ENCODE measurements at places on chromosomes 11 and 22.

DNA sequence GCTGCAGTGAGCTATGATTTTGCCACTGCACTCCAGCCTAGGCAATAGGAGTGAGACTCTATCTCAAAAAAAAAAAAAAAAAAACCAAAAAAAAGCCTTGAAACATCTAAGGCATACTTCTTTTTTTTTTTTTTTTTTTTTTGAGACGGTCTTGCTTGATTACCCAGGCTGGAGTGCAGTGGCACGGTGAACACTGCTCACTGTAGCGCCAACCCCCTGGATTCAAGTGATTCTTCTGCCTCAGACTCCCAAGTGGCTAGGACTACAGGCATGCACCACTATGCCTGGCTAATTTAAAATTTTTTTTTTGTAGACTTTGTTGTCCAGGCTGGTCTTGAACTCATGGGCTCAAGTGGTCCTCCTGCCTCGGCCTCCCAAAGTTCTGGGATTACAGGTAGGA lies 19.5 kb downstream of the ARFGAP3 start:
- no peak for DNase-seq

- DNase-seq, result no peak
Observed at GRCh38 chr11:38460429-38460828, 1862.4 kb upstream of the RAG2 start.

GRCh38 chr11:100956351-100956750 lies 173.3 kb downstream of the PGR start:
- DNase-seq, result no peak

DNA sequence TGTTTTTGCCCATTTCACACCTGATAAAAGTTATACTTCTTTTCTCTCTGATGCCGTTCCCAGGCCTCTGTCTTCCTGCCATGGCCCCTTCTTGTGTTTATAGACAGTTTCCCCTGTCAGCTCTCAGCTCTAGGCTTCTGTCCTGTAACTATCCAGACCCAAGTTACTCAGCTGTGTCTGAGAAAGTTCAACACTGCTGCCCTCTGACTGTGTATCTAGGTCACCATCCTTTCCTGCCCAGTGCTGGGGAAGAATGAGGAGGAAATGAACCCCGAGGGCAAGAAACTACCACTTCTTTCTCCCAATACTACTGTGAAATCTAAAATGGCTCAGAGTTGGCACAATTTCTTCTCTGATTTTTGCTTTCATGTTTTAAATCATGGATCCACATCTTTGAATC lies 29.6 kb downstream of the SNX19 start:
- DNase-seq, result no peak

DNA sequence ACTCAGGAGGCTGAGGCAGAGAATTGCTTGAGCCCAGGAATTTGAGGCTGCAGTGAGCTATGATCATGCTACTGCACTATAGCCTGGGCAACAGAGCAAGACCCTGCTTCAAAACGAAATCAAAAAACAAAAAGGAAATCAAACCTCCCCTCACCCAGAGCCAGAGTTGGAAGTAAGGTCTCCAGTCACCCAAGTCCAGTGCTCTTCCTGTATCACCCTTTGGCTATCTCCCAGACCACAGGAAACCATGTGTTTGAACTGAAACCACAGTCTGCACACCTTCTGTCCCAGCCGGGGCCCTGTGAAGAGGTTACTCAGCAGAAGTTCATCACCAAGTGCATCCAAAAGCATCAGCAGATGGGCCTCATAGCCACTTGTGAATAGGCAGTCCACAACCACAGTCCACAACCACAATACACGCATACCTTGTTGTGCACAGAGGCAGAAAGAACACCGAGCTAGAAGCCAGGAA lies 4.6 kb downstream of the MYH9 start:
- peak; percentile 34 for DNase-seq

DNA sequence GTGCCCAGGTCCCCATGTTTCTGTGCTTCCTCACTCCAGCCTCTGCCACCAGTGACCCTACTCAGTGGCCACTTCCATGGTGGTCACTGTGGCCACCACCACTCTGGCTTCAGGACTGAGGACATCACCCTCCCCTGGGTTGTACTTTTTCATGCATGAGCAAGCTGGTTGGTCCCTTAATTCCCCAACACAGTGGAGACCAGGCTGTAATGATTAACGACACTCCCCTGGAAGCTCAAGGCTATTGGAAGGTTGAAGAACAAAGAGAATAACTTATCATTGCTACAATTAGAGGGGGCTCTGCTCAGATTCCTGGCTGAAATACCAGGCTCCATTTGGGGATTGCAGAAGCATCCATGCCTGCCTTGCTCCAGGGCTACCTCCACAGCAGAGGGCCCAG lies 10.5 kb downstream of the PLAAT4 start:
- DNase-seq, result no peak

DNA sequence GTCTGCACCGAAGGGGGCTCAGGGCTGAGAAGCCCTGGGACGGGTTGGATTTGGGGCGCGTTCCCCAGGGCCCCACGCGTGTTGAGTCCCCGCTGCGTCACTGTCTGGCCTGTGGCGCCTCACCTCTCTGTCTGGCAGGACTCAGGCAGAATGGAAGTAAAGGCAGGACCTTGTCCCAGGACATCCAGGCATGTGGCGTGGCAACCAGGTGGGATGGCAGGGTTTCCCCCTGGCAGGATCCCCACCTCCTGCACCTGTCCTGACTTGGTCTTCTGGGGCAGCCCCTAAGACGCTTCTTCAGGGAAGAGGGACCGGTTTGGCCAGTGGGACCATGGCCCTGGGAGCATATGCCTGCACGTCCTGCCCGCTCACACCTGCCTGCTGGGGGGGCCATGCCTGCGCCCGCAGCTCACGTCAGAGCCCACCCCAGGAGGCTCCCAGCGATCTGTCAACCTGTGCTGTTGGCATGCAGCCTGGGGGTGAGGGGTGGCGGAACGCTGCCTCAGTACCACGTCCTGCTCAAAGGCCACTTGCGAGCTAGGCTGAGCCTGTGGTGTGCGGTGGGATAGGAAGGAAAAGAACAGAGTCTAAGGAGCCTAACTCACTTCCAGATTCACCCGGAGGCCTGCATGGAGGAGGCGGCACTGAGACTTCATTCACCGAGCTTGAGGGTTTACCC lies 72.7 kb downstream of the KCNQ1 start:
- DNase-seq, result no peak

DNA sequence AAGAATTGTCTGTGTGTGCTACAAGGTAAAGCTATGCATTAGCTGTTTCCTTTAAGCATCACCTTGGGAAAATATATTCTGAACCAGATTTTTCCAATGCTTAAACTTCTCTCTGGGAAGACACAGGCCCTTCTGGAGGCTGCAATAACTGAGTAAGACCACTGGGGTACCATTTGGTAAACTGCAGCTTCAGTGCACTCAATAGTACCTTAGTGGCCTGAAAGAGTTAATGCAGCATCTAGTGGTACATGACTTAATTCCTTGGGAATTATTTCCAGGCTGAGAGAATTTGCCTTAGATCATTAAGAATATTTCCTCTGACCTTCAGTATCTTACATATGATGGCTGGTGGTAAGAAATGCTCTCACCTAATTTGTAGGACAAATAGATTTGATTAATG lies 727.4 kb downstream of the DLG2 start:
- no peak for DNase-seq

- DNase-seq, result no peak
Observed at GRCh38 chr11:133547808-133548494, 15.7 kb upstream of the OPCML start.

DNA sequence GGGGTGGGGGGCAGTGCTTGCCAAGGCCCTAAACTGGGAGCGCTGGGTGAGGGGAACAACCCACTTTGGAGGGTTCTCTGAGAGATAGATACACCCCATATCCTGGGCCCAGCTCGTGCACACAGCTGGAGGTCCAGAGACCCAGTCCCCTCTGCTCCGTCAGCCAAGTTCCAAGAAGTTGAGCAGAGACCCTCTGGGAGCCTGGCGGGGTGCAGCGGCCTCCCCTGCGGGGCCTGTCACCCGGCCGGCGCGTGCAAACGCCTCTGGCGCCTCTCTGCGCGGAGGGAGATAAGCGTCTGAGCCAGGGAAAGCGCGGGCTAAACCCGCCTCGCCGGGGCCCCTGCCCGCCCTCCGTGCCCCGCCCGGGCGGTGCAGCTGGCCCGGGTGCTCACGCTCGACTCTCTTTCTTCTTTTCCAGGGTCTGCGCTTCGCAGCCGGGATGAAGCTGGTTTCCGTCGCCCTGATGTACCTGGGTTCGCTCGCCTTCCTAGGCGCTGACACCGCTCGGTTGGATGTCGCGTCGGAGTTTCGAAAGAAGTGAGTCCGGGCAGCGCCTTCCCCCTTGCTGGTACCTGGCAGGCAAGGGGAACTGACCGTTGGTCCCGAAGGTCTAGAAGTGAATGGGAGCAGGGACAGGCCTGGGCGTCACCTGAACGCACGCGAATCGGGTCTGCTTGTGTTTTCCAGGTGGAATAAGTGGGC lies 540 bp downstream of the ADM start:
- no peak for DNase-seq

DNA sequence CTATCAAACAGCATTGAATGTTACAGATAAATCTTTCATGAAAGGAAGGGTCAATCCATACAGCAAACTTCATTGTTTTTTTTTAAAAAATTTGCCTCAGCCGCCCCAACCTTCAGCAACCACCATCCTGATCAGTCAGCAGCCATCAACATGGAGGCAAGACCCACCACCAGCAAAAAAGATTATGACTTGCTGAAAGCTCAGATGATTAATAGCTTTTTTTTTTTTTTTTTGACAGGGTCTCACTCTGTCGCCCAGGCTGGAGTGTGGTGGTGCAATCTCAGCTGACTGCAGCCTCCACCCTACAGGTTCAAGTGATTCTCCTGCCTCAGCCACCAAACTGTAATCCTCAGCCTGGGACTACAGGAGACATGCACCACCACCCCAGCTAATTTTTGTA lies 18.0 kb upstream of the CD3E start:
- no peak for DNase-seq

DNA sequence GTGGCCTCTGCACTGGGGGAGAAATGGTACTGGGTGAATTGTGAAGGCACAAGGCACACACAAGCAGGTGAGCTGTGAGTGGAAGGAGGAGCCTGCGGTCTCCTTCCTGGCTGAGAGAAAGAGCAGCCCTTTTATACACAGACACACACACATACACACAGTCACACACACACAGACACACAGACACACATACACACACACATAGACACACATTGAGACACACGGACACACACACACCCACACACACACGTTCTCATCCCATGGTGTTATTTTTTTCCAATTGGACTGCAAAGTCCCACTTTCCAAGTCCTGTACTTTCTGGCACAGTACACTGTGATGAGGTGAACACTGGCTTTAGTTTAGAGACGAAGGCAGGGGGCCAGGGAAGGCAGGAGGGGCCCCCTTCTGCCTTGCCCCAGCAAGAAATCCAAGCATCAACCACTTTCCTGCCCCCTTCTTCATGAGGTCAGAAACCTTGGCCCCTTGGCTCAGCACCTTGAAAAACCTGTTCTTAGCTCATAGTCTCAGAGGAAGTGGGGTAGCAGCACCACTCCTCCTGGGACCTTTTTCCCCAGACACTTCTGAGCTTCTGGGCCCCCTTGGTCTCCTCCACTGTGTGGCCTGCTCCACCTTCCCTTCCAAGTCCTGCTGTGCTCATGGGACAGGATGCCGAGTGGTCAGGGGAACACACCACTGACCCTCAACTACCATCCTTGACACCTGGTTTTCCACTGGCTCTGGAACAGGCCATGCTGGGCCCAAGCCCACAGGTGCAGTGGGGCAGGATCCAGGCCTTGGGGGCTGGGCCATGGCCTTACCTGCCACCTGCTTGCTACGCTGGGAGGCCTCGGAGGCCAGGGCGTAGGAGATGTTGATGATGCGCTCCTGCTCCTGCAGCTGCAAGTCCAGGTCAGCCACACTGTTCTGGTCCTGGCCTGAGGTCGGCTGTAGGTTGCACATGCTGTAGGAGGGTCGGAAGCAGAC lies 43.8 kb downstream of the C11orf58 start:
- no peak for DNase-seq

- no peak for DNase-seq
Observed at GRCh38 chr11:12275818-12276217, 101.6 kb upstream of the PARVA start.

DNA sequence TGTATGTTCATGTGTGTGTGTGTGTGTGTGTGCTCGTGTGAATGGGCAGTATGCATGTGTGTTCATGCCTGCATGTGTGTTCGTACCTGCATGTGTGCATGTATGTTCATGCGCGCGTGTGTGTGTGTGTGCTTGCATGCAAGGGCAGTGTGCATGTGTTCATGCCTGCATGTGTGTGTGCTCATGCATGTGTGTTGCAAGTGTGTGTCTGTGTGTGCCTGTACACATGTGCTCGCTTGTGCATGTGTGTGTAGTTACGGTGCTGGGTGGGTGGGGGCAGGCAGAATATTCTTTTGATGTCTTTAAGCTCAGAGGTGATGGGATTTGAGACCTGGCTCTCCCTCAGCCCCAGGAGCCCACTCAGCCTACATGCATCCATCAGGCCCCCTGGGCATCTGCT lies 822.1 kb downstream of the BRD1 start:
- DNase-seq, result no peak

DNA sequence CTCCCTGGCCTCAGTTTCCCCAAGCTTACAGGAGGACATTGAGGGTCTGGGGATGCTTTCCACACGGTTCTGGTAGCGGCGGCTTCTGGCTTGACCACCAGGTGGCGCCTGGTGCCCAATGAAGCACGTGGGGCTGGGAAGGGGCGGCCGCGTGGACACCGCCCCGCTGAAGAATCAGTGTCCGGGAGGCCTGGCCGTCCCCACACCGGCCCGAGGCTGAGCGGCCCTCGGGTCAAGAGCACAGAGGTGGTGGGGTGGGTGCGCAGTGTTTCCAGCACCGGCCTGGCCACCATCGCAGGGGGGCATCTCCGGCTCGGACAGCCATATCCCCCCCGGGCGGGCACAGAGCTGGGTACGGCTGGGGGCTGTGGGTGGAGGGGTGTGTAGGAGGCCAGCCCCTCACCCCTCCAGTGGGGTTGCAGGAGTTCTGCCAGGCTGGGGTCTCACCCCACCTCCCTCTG lies 27.8 kb upstream of the PPARA start:
- DNase-seq, result peak; percentile 16
